ENCODE measurements at places on chromosomes 1 and 21. TPM values are rescaled to one million over a fixed set of nuclear protein-coding genes. Genes with fewer than 3 reads are reported as not detected.

GRCh38 chr1:248825136-248825535 is 579 bp downstream of the SH3BP5L start:
- peak overlapping the region; percentile 89 for H3K4me3 ChIP-seq
- H3K27ac ChIP-seq = peak overlapping the region; percentile 93
- no peaks in the 10 kb centered on the region for H3K27me3 ChIP-seq
- no peak for DNase-seq
- H3K4me1 ChIP-seq = no peaks in the 10 kb centered on the region

DNA sequence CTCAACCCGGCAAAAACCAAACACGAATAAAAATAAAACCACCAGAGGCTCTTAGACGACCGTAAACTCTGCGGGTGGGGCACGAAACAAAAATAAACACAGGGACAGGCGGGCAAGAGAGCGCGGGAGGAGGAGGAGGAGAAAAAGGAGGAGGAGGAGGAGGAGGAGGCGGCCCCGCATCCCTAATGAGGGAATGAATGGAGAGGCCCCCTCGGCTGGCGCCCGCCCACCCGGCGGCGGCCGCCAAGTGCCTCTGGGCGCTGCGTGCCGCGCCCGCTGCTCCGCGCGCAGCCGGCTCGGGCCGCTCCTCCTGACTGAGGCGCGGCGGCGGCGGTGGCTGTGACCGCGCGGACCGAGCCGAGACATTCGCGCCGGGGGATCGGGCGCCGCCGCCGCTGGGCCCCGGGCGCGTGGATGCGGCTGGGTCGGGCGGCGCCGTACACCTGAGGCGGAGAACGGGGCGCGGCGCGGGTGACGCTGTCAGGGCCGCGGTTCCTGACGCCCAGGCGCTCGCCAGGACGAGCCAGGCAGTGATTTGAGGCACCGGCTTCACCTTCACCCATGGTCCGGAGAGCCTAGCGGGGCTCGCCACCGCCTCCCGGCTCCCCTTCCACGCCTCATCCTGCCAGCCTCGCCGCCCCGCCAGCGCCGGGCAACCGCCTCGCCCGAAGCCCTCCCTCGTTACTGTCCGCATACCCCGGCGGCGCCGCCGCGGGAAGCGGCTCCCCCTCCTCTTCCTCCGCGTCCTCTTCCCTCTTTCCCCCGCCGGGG is at the start of gene MARK1:
TSS of gene MARK1 (plus strand) at position 229 of the 771 bp plus-strand sequence. CDS start 687 bp downstream, outside the sequence.
- peak; percentile 55 for DNase-seq
- no peaks in the 10 kb centered on the region for H3K27me3 ChIP-seq
- H3K4me3 ChIP-seq = peak within 1 kb of the TSS; percentile 72
- peak within 1 kb of the TSS; percentile 87 for H3K27ac ChIP-seq
- no peaks in the 10 kb centered on the region for H3K4me1 ChIP-seq

DNA sequence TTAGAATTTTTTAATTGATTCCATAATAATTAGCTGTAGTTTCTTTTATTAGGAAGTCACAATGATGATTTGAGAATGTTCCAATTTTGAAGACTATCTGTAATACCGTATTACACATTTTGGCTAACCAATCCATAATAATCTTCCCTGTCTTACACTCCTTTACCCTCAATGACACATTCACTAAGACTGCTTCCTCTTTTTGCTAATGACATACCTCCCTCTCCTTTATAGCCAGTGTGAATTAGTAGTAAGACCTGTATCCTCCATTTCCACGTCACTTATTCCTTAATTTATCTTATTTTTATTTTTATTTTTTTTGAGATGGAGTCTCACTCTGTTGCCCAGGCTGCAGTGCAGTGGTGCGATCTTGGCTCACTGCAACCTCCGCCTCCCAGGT is 10.1 kb downstream of the KDM1A start:
- no peak overlapping the region for H3K4me3 ChIP-seq
- no peak overlapping the region for H3K27ac ChIP-seq
- H3K4me1 ChIP-seq = no peaks in the 10 kb centered on the region
- H3K36me3 ChIP-seq = no peaks in the 10 kb centered on the region
- no peak for DNase-seq

GRCh38 chr1:182367926-182368325 is 23.7 kb downstream of the GLUL start:
- H3K36me3 ChIP-seq = no peaks in the 10 kb centered on the region
- no peaks in the 10 kb centered on the region for H3K4me1 ChIP-seq
- H3K4me3 ChIP-seq = no peak overlapping the region
- H3K27ac ChIP-seq = no peak overlapping the region
- DNase-seq = no peak
- no peaks in the 10 kb centered on the region for H3K27me3 ChIP-seq

- H3K4me1 ChIP-seq = no peaks in the 10 kb centered on the region
- H3K4me3 ChIP-seq = no peak overlapping the region
- H3K27me3 ChIP-seq = no peaks in the 10 kb centered on the region
- no peak for DNase-seq
- no peaks in the 10 kb centered on the region for H3K36me3 ChIP-seq
Observed at GRCh38 chr1:173409613-173410012, 67.5 kb upstream of the PRDX6 start.

- H3K4me1 ChIP-seq = no peaks in the 10 kb centered on the region
- no peak overlapping the region for H3K27ac ChIP-seq
- no peak overlapping the region for H3K4me3 ChIP-seq
- no peaks in the 10 kb centered on the region for H3K36me3 ChIP-seq
- H3K27me3 ChIP-seq = no peaks in the 10 kb centered on the region
- no peak for DNase-seq
Observed at GRCh38 chr1:105830571-105831146, 1225.8 kb upstream of the PRMT6 start.

DNA sequence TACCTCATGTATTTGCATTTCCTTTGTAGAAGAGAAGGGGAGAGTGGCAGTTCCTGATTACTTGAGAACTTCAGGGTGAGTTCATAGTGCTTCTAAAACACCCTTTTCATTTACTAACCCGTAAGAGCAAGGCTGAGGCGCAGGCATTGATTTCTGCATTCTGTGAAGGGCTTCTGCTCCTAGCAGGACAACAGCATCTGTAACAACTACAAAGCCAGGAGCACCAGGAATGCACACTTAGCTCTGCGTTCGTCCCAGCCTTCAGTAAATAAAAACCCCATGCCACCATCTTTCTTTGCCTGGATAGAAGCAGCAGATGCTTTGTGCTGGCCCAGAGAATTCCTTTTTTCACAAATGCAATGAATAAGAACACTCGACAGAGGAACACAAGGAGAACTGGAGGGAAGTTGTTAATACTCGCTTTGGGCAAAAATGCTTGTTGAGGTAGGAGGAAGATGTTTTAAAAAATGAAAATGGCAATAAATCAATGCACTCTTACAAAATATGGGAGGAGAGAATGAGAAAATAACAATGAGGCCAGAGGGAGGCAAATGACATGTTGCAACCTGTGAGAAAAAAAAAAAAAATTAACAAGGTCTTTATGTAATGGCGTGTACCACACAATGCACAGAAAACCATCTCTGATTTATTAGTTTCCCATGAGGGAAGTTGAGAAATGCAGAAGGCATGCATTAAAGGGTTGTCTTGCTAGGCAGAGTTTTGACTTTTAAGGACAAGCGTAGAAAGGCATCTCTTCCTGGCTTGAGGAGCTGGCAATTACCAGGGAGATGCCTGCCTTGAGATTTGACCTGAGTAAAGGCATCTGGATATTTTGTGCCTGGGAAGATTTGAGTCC is 418.8 kb downstream of the DISC1 start:
- H3K27me3 ChIP-seq = no peaks in the 10 kb centered on the region
- DNase-seq = no peak
- H3K4me1 ChIP-seq = no peaks in the 10 kb centered on the region
- no peaks in the 10 kb centered on the region for H3K36me3 ChIP-seq

- no peak overlapping the region for H3K4me3 ChIP-seq
- DNase-seq = no peak
- no peaks in the 10 kb centered on the region for H3K4me1 ChIP-seq
- H3K27ac ChIP-seq = no peak overlapping the region
- no peaks in the 10 kb centered on the region for H3K36me3 ChIP-seq
- H3K27me3 ChIP-seq = no peaks in the 10 kb centered on the region
Observed at GRCh38 chr1:207109004-207109403, 5.0 kb downstream of the C4BPA start.

DNA sequence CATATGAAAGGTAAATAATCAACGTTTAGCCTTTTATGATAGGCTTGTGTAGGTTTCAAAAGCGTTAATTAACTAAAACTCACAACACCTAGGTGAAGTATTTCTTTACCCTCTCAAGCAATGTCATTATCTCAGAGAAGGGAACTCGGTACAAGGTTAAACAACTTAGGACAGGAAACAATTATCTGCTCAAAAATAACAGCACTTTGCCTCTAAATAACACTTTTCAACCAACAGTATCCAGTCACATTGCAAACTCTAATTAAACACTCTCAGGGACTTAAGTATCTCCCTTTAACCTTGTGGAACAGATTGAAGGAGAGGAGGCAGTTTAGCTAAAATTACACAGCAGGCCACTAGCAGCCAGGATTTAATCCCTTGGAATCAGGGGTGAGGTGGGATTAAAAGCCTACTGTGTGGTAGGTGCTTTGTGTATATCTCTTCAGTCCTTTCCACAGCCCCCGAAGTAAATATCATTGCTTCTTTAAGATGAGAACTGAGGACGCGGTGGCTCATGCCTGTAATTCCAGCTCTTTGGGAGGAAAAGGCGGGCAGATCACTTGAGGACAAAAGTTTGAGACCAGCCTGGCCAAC is 5.2 kb upstream of the AKNAD1 start:
- H3K4me3 ChIP-seq = no peak overlapping the region
- no peak for DNase-seq
- H3K27me3 ChIP-seq = no peaks in the 10 kb centered on the region
- no peaks in the 10 kb centered on the region for H3K4me1 ChIP-seq
- H3K27ac ChIP-seq = no peak overlapping the region

DNA sequence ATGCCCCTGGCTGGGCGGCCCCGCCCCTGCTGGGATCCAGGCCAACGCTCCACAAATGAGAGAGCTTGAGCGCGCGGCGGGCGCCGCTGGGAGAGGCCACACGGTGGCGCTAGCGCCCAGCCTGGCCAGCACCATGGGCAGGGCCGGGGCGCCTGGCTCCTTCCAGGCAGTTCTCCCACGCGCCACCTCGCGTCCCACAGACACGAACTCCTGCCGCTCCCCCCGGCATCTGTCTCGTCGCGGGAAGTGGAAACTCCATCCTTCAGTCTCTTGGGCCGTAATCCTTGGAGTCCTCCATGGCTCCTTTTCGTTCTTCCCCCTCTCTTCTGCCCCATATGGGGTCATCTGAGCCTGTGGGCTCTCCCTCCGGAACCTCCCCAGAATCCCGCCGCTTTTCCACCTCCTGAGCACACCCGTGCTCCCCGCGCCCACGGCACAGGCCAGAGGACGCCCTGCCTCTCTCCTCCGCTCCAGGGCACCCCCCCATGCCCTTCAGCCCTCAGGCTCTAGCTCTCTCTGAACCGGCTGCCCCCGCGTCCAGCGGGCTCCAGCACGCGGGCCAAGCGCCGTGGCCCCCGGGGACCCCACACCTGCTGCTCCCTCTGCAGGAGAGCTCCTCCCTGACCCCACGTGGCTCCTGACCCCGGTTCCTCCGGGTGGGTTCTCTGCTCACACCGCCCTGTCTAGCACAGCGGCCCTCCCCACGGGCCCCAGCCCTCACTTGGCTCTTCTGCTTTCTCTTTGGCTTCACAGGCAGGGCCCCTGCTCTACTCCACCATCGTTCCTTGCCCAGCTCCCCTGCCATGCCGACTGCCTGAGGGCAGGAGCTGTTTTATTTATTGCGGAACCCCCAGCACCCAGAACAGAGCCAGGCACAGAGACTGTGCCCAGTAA is 31.9 kb upstream of the EDN2 start:
- no peaks in the 10 kb centered on the region for H3K4me1 ChIP-seq
- peak; percentile 95 for DNase-seq
- H3K4me3 ChIP-seq = peak overlapping the region; percentile 33
- no peaks in the 10 kb centered on the region for H3K27me3 ChIP-seq
- H3K27ac ChIP-seq = peak overlapping the region; percentile 63

GRCh38 chr1:211730347-211730746 is 54.9 kb upstream of the NEK2 start:
- no peak overlapping the region for H3K4me3 ChIP-seq
- no peaks in the 10 kb centered on the region for H3K36me3 ChIP-seq
- H3K27ac ChIP-seq = no peak overlapping the region
- H3K27me3 ChIP-seq = no peaks in the 10 kb centered on the region

- no peaks in the 10 kb centered on the region for H3K27me3 ChIP-seq
- no peak overlapping the region for H3K4me3 ChIP-seq
- no peak for DNase-seq
- no peaks in the 10 kb centered on the region for H3K36me3 ChIP-seq
- no peaks in the 10 kb centered on the region for H3K4me1 ChIP-seq
- H3K27ac ChIP-seq = no peak overlapping the region
Observed at GRCh38 chr21:35525443-35525842, 476.3 kb upstream of the RUNX1 start.

DNA sequence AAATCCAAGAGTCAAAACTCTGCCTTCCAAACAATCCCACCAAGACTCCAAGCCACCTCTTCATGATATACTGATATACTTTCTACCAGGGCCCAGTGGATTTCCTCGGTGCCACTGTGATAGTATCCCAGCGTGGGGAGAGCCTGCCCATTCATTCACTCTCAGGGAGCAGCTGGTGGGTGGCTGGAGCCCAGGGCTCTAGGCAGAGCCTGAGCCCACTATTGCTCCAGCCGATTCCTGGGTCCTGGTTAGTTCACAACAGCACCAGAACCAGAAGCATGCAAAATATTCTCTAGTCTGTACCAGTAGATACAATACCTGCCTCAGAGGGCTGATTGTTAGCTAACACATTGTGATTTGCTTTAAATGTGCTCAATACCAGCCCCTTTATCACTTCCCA is 831 bp downstream of the CSRP1 start:
- no peaks in the 10 kb centered on the region for H3K27me3 ChIP-seq
- H3K36me3 ChIP-seq = no peaks in the 10 kb centered on the region
- H3K4me3 ChIP-seq = peak overlapping the region; percentile 67
- DNase-seq = no peak
- no peaks in the 10 kb centered on the region for H3K4me1 ChIP-seq

GRCh38 chr1:117370071-117370470 is 2.8 kb downstream of the MAN1A2 start:
- no peak overlapping the region for H3K27ac ChIP-seq
- H3K27me3 ChIP-seq = no peaks in the 10 kb centered on the region
- peaks cover 7% of the 10 kb centered on the region for H3K4me1 ChIP-seq
- DNase-seq = no peak

Gene TMEM39B
- 6.2 TPM for total RNA-seq

Gene LEMD1
- not detected for total RNA-seq

Gene MYOC
- 5.6 TPM for total RNA-seq

Gene SLAMF1
- total RNA-seq = not detected

Gene CD1D
- total RNA-seq = 1.8 TPM

Gene C4BPA
- total RNA-seq = 1.5 TPM

Gene GJA5
- 16.3 TPM for total RNA-seq

Gene YRDC
- total RNA-seq = 10.5 TPM

Data from uterus (tissue), 4 donors.